Stimulated activated CD4-positive, alpha-beta T cell treated with anti-CD3 and anti-CD28 coated beads, Interleukin-15, amount 100 ng/mL, for 24 hours (primary cell): ENCODE measurements at places on chromosomes 12 and 14.

- DNase-seq = no peak
Observed at GRCh38 chr14:99850709-99851108, 57.5 kb downstream of the EML1 start.

- peak; percentile 47 for DNase-seq
Observed at GRCh38 chr12:102958073-102958829, 777 bp downstream of the ASCL1 start.

DNA sequence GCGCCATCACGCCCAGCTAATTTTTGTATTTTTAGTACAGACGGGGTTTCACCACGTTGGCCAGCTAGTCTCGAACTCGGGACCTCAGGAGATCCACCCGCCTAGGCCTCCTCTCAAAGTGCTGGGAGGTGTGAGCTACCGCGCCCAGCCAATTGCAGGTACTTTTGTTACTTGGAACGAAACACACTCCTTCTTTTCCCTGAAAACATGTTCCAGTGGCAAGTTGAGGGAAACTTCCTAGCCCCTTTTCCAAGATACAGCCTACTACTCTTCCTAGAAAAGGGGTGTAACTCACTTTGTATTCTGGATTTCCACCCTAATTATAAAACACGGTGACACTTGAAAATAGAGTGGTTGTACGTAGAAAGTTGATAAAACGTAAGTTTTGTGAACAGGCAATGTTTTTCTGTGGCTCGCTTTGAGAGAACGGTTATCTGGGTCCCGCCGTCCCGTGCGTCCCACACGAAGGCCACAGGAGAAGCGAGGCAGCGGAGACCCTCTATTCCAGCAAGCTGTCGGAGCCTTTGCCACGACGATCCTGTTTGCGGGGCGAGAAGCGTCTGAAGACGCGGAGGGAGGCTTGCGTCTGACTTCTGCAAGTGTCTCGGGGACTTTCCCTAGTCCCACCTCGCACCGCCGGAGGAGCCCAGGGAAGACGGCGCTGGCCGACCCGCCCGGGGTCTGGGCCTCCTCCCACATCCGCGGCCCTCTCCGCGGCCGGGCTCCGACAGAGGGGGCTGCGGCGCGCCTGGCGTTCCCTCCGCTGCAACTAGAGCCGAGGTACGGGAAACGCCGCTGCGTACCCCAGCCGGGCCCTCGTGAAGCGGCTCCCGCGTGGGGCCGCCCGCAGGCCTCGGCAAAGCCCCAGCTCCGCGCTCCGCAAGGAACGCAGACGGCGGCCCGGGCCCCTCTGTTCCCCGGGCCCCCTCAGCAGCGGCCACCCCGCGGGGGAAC is 745 bp downstream of the CDCA4 start:
- peak; percentile 68 for DNase-seq

- peak; percentile 39 for DNase-seq
Observed at GRCh38 chr14:64812412-64812811, 67.3 kb downstream of the SPTB start.

DNA sequence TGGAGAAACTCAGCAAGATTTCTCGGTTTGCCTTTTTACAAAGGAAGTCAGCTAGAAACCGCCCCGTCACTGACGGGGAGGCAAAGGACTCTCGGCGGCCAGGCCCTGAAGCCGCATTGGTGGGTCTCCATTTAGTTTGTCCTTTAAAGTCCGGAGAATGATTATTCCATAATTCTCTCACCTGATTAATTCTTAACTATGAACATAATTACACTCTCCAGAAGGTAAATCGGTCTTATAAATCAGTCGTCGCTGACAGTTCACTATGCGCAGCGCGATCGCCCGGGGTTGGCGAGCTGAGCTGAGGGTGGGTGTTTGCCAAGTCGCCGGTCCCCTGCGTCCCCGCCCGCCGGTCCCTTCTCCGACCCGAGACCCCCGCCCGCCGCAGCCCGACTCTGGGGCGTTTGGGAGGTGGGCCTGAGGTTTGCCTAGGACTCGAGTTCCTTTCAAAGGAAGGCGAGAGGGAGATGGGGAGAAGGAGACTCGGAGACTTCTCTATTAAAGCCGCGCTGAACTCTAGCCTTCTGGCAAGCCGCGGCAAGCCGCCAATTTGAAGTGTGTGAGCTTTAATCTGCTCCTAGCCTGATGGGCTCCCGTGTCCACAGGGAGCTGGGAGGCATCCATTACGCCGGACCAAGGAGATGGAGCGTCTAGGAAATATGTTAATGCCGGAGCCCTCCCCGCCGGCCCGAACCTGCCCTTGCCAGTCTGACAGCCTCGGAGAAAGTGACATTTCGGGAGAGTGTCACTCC is 392.9 kb downstream of the NOVA1 start:
- no peak for DNase-seq

- DNase-seq = no peak
Observed at GRCh38 chr12:22879203-22879602, 254.2 kb downstream of the ETNK1 start.

DNA sequence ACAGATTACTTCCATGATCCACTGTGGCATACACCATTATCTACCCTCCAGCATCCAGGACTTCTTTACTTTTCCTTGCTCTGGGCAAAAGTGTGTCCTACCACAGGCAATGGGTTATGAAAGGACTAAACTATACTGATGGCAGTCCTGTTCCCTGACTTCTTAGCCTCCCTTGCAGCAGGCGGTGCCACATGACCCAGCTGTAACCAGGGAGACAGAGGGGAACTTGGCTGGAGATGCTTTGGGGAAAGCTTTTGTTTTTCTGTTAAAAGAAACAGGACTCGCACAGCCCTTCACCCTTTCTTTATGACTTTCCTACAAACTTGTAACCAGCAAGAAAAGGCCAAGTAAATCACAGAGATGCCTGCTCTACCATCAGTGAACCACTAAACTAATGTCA is 394.4 kb downstream of the PCNX1 start:
- DNase-seq = no peak

GRCh38 chr12:92360543-92360942 is 214.9 kb upstream of the BTG1 start:
- no peak for DNase-seq

DNA sequence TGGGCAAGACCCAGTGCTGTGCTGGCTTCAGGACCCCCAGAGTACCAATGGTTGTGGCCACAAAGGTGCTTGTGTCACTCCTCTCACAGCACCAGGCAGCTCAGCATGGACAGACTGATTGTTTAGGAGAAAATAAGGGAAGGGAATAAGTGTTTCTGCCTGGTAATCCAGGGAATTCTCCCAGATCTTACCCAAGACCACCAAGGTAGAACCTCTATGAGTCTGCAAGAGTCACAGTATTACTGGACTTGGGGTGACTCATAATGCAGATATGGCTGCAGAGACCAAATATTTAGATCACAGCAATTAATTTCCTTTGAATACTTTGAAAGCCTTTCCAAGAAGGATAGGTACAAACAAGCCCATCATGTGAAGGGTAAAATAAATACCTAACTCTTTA is 1178.3 kb upstream of the FLRT2 start:
- DNase-seq = no peak

DNA sequence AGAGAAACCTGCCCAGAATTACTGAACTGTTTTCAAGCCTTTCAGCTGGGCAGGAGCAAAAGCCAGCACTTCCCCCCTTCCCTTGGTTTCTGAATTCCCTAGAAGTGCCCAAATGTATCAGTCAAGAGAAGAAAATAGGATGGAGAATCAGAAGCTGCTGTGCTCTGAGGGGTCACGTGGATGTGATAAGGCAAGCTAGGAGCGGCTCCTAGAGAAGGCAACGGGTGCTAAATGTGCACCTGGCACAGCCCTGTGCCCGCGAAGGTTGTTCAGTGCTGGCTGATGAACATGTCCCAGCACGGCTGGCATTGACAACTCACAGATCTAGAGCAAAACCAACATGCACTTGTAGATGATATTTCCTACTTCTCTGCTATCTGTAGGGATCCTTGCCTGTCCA is 8.3 kb downstream of the EMG1 start:
- DNase-seq = no peak

- no peak for DNase-seq
Observed at GRCh38 chr14:87952307-87953094, 40.5 kb downstream of the GALC start.
